Skeletal muscle tissue (tissue), 5 donors: ENCODE measurements at places on chromosomes 11 and 22. TPM values are rescaled to one million over a fixed set of nuclear protein-coding genes. Genes with fewer than 3 reads are reported as not detected.

LPXN gene
- 4.2 TPM for total RNA-seq

WNT11 gene
- total RNA-seq, result 18.3 TPM

PARVG gene
- 3.1 TPM for total RNA-seq

DMC1 gene
- total RNA-seq, result 3.7 TPM

HSPB2 gene
- 16.7 TPM for total RNA-seq

VSIG2 gene
- not detected for total RNA-seq

SPI1 gene
- total RNA-seq, result 2.6 TPM

OR8A1 gene
- total RNA-seq, result not detected

MAP6 gene
- 2.1 TPM for total RNA-seq

SCGB1D2 gene
- not detected for total RNA-seq

CD3D gene
- total RNA-seq, result not detected

BRSK2 gene
- 1.0 TPM for total RNA-seq

CCDC73 gene
- not detected for total RNA-seq

SLC6A5 gene
- total RNA-seq, result not detected

OAF gene
- 13.6 TPM for total RNA-seq

TMEM191B gene
- not detected for total RNA-seq

STK33 gene
- 3.1 TPM for total RNA-seq

GTSE1 gene
- total RNA-seq, result 3.1 TPM

APOBEC3C gene
- total RNA-seq, result 1.6 TPM
